ENCODE measurements at places on chromosomes 5 and 9.

GRCh38 chr9:96051423-96051822 is 175.9 kb downstream of the ERCC6L2 start:
- no peak for DNase-seq

DNA sequence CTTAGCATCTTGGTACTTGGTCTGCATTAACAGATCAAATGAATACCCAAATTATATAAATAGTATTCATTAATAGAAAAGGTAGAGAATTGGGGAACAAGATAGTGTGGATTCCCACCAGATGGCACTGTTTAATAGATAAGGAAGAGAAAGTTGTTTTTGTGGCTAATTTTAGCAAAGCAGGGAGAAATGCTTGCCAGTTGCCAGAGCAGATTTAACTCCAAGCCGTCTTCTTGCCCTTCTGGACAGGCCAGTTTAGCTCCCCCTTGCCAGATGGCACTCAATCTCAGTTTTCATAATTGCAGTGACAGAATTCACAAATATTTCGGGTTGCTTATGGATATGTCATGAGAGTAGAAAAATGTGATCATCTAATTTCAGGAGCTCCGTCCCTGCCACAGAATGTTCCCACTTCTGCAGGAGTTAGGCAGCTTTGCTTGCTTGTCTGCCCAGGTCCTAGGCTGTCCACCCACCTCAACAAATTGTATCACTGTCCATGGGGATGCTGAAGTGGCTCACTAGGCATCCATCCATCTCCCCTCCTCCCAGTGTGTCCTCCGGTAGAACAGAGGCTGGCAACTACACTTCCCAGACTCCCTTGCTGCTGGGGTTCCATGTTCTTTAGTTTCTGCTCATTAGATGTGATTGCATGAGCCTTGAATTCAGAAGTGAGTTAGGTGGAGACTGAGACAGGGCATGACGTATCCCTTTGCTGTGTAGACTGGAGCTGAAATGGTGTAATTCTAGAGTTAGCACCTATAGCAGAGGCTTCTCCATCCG is 11.8 kb upstream of the HEXB start:
- no peak for DNase-seq

DNA sequence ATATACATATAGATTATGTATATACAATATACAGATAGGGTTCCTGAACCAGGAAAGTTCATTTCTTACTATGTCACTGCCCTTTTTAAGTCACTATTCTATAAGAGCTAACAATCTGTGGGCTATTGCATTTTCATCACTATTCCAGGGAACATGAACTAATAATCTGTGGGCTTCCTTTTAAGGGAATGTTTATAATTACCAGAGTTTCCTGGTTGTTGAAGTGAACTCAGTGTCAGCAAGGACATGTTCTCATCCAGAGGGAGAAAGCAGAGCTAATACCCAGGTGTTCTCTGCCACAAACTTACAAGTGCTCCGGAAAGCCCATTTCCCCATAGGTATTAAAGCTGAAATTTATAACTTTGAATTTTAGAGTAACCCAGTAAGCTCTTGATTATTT is 69.6 kb downstream of the CWC27 start:
- DNase-seq: no peak

- no peak for DNase-seq
Observed at GRCh38 chr5:66440202-66440680, 156.0 kb upstream of the MAST4 start.

Data from stimulated activated CD8-positive, alpha-beta memory T cell treated with anti-CD3 and anti-CD28 coated beads, Interleukin-7, amount 100 ng/mL, for 1 hour (primary cell).